Fibroblast of skin of scalp (primary cell): ENCODE measurements at places on chromosomes 2 and 18.

DNA sequence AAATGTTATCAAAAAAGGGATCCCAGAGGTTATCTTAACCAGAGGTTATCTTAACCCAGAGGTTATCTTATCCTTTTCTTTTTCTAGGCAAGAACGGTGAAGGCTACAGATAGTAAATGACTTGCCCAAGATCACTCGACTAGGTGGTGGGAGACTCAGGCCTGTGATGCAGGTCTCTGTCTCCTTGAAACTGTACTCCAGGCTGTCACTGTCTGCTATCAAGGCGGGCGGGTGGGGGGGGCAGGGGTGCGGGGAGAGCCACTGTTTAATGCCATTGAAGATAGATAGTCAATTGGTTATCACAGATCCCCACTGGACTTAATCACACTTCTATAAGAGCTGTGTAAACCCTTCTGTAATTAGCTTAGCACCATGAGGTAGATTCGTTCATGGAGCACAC lies 315.9 kb upstream of the TCF4 start:
- no peak for DNase-seq

DNA sequence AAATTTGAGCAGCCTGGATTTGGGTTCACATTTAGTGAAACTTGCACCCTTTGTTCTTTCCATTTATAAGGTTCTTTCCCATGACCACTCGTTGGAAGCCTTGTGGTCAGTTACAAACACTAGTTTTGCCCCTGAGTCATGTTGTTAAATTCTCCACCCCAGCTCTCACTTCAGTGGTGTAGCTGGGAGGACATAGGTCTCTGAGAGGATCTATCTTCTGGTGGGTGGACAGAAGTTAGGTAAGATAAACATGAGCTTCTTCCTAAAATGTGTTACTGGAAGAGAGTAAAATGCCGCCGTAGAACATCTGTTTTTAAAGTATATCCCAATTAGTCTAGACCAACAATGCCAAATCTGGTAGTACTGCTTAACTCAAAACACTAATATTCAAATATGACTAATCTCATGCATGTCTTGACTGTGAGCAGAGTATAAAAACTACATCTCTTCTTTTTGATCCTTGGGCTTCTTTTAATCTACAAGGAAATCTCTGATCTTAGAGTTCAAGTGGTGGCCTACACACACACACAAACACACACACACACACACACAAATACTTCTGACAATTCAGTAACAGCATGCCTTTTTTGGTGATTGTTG lies 162.6 kb upstream of the FN1 start:
- DNase-seq, result peak; percentile 51

DNA sequence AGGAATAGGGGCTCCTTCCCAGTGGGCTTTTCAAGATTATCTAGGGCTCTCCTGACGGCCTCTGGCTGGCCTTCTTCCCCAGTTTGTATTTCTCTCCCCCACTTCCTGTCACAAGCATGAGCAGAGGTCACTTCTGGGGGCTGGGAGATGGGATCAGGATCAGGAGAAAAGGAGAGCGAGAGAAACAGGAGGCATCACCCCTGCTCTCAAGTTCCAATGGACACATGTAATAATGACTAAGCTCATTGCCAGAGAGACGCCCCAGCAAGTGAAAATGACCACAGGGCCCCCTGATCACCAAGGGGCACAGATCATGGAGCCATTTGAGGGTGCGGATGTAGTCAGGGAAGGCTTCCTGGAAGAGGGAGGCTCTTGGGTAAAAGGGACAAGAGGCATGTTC lies 92.1 kb downstream of the SMAD7 start:
- DNase-seq, result no peak

- DNase-seq, result peak; percentile 22
These were observed 54.8 kb downstream of the NBAS start for GRCh38 chr2:15506229-15506819.

GRCh38 chr2:234143896-234144295 lies 93.4 kb downstream of the SPP2 start:
- no peak for DNase-seq

- DNase-seq, result no peak
These were observed 14.0 kb upstream of the HNMT start for GRCh38 chr2:137950238-137950637.

- no peak for DNase-seq
These were observed 67.3 kb upstream of the BARD1 start for GRCh38 chr2:214876815-214877214.

GRCh38 chr2:189658306-189659212 lies 2.7 kb upstream of the ASNSD1 start:
- DNase-seq, result no peak

GRCh38 chr18:27983780-27984179 lies 193.2 kb downstream of the CDH2 start:
- no peak for DNase-seq

GRCh38 chr2:200239216-200239615 lies 67.3 kb upstream of the SPATS2L start:
- peak; percentile 37 for DNase-seq

DNA sequence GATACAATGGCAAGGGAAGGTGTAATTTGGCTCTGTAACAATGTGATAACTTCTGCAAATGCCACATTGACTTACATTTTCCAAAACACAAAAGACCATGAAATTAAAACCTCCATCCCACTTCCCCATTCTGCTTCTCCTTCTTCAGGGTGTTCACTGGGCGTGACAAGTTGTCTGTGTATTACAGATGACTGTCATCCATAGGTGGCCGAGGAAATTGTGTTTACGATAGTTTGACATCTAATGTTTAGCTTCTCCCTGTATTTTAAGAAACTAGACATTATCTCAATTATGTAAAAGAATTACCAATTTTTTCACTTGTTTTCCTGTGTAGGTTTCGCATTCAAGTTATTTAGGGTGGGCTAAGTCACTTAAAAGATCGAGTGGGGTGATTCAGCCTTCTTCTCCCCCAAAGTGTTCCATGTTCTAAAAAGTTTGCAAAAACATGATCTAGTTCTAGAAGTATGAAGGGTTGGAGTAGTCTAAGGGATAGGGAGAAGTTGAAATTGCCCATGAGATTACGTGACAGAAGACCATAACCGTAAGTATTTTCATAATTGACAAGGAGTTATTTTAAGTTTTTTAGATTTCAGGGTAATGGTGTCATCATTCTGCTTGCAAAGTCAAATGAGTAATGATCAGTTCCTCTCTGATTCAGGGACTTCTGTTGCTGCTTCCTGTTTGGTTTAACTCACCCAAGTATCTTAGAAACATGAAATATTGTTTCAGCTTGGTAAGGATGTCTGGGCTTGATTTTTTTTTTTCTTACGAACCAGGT lies 25.2 kb upstream of the CYTIP start:
- DNase-seq, result peak; percentile 91

DNA sequence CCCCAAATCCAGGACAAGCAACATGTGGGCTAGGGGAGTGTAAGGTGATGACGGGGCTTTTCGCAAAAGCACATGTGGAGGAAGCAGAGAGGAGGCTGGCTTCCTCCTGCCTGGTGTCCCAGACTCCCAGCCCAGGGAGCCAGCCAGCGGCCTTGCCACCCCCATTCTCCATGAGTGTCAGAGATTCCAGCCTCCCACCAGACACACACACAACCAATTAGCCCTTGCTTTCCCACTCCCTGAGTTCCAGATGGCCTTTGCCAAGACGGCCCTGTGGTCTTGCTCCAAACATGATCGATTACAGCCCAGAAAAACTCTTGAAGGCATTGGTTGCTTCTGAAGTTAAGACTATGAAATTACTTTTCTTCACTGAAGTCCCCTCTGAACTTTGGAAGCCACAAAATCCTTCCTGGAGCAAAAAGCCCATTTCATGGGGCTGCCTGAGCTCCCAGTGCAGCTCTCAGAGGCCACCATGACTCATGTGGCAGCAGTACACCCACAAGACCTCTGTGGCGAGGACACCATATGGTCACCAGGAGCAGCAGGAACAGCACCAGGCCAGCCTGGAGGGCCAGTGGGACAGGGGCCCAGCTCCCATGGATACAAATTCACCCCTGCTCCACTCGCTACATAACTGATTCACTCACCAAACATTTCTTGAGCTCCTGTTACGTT lies 69.1 kb upstream of the PID1 start:
- DNase-seq, result peak; percentile 6

GRCh38 chr2:237320801-237321560 lies 93.0 kb downstream of the COL6A3 start:
- peak; percentile 33 for DNase-seq

DNA sequence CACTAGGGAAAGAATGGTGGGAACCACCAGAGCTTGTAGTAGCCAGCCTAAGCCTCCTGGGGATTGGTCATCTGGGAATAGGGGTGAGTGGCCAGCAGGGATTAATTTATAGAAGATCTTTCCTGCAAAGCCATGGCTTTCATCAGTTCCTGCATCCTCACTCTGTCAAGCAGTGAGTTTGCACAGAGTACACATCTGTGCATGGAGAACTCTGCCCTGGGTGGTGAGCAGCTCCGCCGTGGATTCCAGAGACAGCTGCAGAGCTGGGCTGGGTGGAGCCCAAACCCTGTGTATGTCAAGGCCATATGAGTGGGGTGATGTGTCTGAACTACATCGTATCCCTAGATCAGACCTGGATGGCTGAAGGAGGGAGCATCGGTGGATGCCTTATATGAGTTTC lies 182.2 kb downstream of the GLI2 start:
- peak; percentile 48 for DNase-seq

DNA sequence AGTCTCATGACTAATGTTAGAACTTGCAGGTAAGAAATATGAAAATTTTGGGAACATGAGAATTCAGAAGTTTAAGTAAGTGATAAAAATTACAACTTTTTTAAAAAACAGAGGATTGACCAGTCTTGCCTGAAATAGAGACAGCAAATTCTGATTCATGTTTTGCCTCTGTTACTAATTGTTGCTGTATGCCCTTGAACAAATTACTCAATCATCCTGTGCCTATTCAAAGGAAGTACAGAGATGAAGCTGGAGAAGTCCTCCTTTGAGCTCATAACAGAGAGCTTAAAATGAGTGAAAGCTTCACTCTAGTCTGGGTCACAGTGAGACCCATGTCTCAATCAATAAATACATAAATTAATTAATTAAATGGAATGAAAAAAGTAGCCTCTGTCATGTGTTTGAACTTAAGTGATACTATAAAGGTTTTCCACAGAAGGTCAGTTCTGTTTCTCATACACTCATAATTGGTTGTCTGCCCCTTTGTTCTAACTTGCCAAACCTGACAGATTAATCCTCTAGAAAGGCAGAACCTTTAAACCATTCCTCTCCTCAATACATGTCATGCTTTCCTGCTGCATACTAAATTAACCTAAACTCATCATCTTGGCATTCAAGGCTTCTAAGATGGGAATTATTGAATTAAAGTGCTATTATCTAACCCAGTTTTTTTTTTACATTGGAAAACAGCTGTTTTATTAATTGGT lies 374.6 kb upstream of the LRATD1 start:
- no peak for DNase-seq

- DNase-seq, result no peak
These were observed 21.4 kb upstream of the MGAT5 start for GRCh38 chr2:134232461-134232860.

DNA sequence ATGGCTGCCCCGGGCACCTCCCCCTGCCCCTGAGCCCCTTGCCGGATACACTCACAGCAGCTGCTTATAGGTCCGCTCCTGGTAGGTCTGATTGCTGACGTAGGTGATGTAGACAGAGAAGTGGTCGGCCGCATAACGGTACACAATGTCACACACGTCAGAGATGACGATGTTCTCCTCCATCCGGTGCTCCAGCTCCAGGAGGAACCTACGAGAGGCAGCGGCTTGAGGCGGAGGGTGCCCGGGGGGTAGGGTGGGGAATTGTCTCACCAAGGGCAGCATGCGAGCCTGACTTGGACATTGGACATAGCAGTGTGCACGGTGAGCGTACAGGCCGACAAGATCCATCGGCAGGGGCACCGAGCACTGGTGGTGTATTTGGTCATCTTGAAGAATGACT lies 22.8 kb downstream of the SNORC start:
- DNase-seq, result no peak

DNA sequence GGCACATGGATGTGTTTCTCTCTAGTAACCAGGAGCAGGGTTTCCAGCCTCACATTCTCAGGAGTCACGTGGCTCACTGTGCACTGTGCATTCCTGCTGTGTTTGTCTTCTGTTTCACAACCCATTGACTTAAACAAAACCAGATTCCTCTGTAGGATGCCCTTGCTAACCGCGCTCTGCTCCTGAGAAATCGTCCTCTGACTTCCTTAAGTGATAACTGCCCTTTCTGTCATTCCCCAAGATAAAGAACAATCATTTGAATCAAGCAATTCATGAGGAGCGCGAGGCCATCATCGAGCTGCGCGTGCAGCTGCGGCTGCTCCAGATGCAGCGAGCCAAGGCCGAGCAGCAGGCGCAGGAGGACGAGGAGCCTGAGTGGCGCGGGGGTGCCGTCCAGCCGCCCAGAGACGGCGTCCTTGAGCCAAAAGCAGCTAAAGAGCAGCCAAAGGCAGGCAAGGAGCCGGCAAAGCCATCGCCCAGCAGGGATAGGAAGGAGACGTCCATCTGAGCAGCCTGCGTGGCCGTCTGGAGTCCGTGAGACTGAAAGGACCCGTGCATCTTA lies 60.2 kb downstream of the RALBP1 start:
- DNase-seq, result peak; percentile 95

DNA sequence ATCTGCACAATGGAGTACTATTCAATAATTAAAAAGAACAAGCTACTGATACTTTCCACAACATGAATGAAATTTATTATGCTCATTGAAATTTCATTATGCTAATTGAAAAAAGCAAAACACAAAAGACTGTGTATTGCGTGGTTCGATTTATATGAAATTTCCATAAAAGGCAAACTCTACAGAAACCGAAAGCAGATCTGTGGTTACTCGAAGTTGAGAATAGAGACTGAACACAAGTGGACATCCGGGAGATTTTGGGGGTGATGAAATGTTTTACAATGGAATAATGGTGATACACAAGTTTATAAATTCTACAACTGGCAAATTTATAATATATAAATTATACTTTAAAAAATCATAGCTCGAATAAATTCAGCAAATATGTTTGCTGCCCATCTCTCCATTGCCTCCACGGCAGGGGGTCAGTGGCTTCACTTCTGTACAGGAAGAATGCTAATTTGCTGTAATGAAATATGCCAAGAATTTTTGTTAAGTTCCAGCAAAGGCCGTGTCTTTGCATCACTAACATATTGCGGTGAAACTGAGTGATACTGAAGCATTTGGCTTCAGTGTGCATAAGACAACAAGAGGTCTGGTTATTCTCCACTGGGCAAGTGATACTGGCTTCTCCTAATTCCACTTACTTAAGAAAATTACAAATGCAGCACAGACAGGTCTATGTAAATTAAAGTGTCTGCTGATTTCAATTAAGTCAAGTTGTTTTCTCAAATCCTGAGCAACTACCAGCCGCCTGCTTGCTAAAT lies 96.7 kb downstream of the TMEM163 start:
- no peak for DNase-seq
